ENCODE measurements at places on chromosomes 13 and 19. TPM values are rescaled to one million over a fixed set of nuclear protein-coding genes. Genes with fewer than 3 reads are reported as not detected.

Gene RUBCNL
- 7.0 TPM for total RNA-seq

Gene SIRT2
- 64.1 TPM for total RNA-seq

Gene ZNF569
- total RNA-seq, result 6.8 TPM

Gene KRTDAP
- total RNA-seq, result not detected

Gene NUDT19
- 13.7 TPM for total RNA-seq

Gene PNMA8B
- 1.1 TPM for total RNA-seq

Gene RAB3D
- 23.7 TPM for total RNA-seq

Gene ZNF284
- 3.2 TPM for total RNA-seq

Gene MCEMP1
- not detected for total RNA-seq

Gene SRRM5
- not detected for total RNA-seq

All from hair follicle dermal papilla cell (primary cell).